ENCODE measurements at places on chromosomes 11 and 22.

DNA sequence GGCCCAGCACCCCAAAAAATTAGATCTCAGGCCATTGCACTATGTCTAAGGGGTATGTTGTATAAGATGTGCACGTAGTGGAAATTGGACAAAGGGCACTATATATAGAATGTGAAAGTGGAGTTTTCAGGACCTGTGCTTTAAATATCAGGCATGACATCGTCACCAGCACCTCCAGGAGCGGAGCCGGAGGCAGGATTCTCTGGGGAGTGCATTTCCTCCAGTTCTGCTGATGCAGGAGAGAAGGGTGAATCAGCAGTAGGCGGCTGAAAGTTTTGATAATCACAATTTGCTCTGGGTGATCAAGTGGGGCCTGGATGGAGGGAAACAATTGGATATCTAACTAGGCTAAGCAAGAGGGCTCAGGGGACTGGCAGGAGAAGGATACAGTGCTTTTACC, 69.1 kb upstream of the NTM start:
- no peak for DNase-seq

DNA sequence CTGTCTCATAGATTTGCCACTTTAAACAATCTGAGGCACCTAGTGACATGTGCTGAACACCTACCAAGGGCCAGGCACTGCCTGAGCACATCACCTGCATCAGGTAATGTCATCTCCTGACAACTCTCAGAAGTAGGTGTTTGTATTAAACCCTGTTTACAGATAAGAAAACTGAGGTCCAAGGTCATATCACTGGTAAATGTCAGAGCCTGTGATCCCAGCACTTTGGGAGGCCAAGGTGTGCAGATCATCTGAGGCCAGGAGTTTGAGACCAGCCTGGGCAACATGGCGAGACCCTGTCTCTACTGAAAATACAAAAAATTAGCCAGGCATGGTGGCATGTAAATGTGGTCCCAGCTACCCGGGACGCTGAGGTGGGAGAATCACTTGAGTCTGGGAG, 39.1 kb upstream of the ACCSL start:
- DNase-seq = no peak

- DNase-seq = no peak
Observed at GRCh38 chr11:114566276-114566675, 6.6 kb upstream of the NXPE1 start.

DNA sequence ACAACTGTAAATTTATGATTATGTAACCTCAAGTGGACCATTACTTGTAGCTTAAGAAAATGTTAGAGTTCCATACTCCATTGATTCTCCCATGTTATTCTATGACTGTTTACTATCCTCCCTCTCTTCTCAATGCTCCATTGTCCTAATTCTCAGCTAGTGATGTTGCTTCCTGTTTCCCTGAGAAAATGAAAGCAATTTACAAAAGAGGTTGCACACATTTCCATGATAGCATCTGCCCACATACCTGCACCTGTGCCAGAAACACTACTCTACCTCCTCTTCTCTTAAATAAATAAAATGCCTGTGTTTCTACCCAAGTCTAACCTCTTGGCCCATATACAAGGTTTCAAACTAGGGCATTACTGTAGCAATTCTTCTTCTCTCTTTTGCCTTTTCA, 1620.9 kb downstream of the FAM181B start:
- DNase-seq = no peak
